T-helper 17 cell (primary cell): ENCODE measurements at places on chromosomes 12 and 14. TPM values are rescaled to one million over a fixed set of nuclear protein-coding genes. Genes with fewer than 3 reads are reported as not detected.

EDDM3A gene
- total RNA-seq = not detected

USP44 gene
- total RNA-seq = 1.6 TPM

SLC5A8 gene
- total RNA-seq = not detected

DNA sequence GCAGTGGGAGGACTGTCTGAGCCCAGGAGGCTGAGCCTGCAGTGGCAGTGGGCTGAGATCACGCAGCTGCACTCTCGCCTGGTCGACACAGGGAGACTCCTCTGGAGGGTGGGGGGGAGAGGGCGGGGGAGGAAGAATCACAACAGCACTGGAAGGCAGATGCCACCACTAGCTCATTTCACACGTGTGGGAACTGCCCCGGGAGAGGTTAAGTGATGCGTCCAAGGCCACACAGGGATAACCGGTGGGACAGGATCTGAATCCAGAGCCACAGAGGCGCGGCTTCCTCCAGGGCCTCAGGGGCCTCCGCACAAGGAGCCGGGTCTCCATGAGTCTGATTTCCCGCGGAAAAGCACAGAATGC lies 20.8 kb downstream of the STX2 start:
- peaks cover 2% of the 10 kb centered on the region for H3K36me3 ChIP-seq
- DNase-seq = no peak
- H3K27me3 ChIP-seq = no peaks in the 10 kb centered on the region
- peaks cover 18% of the 10 kb centered on the region for H3K4me1 ChIP-seq
- peak overlapping the region; percentile 65 for H3K27ac ChIP-seq

STAC3 gene
- 1.6 TPM for total RNA-seq

DNA sequence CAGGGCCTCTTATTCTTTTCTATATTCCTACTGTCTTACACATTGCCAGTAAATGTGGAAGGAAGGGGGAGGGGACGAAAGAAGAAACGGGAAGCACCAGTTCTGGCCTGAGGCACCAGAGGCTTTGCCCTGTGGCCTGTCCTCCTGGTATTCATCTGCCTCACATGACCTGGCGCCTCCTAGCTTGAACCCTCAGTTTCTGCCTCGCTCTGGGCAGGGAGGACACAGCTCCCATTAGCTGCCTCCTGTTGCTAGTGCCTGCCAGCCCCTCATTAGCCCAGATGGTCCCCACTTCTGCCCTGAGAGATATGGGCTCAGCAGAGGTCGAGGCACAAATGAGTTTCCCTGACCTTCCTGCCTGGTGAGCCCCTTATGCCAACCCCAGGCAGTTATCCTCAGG lies 3.0 kb upstream of the PLEKHG6 start:
- peaks cover 7% of the 10 kb centered on the region for H3K4me1 ChIP-seq
- H3K27me3 ChIP-seq = peaks cover 33% of the 10 kb centered on the region
- H3K27ac ChIP-seq = no peak overlapping the region
- H3K4me3 ChIP-seq = no peak overlapping the region

DNA sequence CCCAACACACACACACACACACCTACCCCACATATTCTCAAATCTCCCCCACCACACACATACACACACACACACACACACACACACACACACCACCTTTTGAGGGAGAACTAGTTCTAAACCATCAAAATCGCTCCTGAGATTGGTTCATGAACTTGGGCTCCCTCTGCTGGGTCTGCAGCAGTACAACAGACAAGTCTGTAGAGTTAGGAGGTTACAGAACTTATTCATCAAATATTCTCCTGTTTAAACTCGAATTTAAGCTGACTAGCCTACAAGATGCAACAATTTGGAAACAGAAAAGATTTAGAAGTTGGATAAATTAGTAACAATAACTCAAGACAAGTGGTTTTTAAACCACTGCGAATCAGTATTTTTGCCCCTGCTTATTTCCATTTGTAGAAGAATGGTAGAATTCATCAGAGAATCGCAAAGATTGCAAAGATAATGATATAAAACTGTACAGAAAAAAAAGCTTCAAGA lies 136.4 kb upstream of the USP15 start:
- peaks cover 42% of the 10 kb centered on the region for H3K27me3 ChIP-seq
- H3K4me1 ChIP-seq = peaks cover 3% of the 10 kb centered on the region
- peak; percentile 5 for DNase-seq
- no peaks in the 10 kb centered on the region for H3K36me3 ChIP-seq

DNA sequence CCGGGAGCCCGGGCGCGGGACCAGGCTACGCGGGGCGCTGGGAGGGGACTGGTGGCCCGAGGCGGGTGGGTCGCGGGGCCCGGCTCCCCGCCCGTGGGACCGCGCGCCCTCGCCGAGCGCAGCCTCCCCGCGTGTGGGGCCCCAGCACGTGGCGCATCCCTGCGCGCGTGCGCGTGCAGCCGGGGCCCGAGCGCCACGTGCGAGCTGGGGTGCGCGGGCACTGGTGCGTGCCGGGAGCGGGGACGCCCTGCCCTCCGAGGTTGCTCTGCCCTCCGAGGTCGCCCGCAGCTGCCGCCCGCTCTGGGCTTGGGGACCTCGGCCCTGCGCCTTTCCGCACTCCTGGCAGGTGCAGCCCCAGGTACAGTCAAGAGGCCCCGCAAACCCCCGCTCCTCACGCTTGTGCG lies 365 bp upstream of the CCDC88C start:
- H3K4me3 ChIP-seq = peak overlapping the region; percentile 90
- peak overlapping the region; percentile 96 for H3K27ac ChIP-seq
- peak; percentile 69 for DNase-seq
- H3K27me3 ChIP-seq = no peaks in the 10 kb centered on the region

DNA sequence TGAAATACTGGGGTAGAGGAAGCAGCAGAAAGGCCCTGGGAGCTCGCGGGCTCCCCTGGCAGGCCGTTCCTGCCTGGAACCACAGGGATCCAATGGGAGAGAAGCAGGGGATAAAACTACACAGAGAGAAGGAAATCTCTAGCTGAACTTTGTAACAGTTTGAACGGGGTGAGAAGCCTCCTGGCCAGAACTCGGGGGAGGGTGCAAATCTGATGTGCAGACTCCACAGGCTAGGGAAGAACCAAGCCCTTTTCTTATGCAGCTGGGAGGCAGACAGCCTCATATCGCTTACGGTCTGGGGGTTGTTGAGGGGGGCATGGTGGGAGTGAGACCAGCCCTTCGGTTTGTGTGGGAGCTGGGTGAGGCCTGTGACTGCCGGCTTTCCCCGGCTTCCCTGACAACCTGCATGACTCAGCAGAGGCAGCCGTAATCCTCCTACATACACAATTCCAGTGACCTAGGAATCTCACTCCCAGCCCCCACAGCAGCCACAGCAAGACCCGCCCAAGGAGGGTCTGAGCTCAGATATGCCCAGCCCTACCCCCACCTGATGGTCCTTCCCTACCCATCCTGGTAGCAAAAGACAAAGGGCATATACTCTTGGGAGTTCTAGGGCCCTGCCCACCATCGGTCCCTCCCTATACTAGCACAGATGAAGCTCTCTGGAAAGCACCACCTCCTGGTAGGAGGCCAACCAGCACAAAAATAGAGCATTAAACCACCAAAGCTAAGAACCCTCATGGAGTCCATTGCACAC lies 143.0 kb downstream of the TMTC1 start:
- H3K36me3 ChIP-seq = no peaks in the 10 kb centered on the region
- no peak overlapping the region for H3K4me3 ChIP-seq

DNA sequence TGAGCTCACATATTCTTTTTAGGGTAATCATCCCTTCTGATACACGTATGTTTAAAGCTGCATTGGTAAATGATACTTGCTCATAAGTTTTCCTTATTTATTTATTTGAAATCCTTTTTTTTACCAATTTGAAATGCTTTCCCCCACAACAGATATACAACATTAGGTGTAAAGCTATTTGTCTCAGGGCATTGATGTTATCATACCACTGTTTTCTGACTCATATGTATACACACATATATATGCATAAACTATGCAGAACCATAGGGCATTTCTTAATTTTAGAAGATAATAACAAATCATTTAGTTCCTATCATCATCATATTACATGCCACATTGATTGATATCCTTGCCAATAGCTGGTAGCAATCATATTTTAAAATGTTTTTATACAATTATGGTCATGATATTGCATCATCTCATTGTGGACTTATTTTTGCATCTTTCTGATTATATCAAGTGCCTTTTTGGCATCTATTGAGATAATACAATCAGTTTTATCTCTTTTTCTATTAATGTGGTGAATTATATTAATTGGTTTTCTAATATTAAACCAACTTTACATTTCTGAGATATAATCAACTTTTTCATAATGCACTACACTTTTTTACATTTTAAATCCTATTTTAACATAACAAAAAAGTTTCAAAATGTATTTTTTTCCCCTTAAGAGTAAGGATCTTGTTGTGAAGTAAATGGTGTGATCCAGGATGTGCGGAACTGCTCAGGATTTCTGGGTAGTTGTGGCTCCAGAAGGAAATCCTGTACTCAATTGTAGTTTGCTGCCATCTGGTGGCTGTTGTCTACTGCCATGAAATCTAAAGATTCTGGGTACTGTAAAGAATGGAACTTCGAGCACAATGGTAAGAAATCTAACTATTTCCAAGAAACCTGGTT lies 16.7 kb downstream of the OR9K2 start:
- H3K27me3 ChIP-seq = peaks cover 10% of the 10 kb centered on the region
- peaks cover 2% of the 10 kb centered on the region for H3K36me3 ChIP-seq
- DNase-seq = peak; percentile 22

DNA sequence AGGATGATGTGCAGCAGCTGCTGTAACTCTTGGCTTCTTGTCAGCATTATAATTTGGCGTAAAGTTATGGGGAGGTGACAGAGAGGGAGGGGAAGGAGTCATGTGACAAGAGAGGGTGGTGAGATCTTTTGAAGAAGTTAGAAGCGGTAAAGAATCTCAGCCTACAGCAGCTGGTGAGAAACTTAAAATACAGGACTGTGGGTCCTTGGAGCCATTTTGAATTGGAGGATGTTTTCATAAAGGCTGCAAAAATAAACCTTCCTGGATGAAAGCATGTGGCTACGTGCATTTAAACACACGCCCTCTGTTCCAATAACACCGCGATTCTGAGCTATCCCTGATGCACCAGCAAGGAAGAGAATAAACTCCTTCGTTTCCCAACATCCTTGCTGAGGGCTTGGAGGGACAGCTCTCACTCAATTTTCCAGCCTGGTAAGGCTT lies 133.7 kb downstream of the TMEM30B start:
- no peak for DNase-seq
- H3K4me3 ChIP-seq = no peak overlapping the region
- no peaks in the 10 kb centered on the region for H3K4me1 ChIP-seq
- no peak overlapping the region for H3K27ac ChIP-seq

GRCh38 chr12:3253682-3254275 lies 176.6 kb downstream of the TSPAN9 start:
- no peak overlapping the region for H3K4me3 ChIP-seq
- H3K36me3 ChIP-seq = no peaks in the 10 kb centered on the region
- peaks cover 14% of the 10 kb centered on the region for H3K4me1 ChIP-seq
- H3K27ac ChIP-seq = no peak overlapping the region
- H3K27me3 ChIP-seq = peaks cover 49% of the 10 kb centered on the region

DNA sequence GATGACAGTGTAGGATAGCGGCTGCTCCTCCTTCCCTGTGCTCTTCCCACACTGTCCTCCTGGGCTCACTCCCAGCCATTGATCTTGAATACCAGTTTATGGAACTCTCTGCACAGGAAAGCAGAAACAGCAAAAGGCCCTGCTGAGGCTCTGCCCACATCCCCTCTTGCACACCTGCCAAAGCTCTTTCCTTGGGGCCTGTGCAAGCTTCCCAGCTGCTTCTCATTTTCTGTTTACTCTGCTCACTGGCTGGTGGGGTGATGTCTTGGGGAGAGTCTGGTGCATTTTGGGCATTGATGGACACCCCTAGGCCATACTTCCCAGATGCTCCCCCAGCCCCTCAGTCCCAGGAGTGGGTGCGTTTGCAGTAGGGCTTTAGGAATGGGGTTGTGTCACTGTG lies 361.8 kb downstream of the TMEM121 start:
- no peak overlapping the region for H3K4me3 ChIP-seq
- no peak for DNase-seq
- peaks cover 3% of the 10 kb centered on the region for H3K36me3 ChIP-seq
- H3K27me3 ChIP-seq = peaks cover 40% of the 10 kb centered on the region

TAS2R30 gene
- 4.9 TPM for total RNA-seq

CNTN1 gene
- not detected for total RNA-seq

PIK3C2G gene
- not detected for total RNA-seq

TCTN2 gene
- 6.0 TPM for total RNA-seq

KRT86 gene
- 0.21 TPM for total RNA-seq

DNA sequence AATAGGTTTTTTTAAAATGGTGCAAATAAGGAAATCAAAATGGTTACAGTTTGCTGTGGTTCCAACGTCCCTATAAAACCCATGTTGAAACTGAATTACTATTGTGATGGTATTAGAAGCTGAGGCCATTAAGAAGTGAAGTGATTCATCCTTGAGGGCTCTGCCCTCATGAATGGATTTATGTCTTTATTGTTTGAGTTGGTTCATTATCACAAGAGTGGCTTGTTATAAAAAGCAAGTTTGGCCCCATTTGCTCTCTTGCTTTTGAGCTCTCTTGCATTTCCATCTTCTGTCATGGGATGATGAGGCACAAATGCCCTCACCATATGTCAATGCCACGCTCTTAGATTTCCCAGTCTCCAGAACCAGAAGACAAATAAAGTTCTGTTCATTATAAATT lies 62.3 kb downstream of the PRKD1 start:
- H3K27me3 ChIP-seq = no peaks in the 10 kb centered on the region
- no peak overlapping the region for H3K27ac ChIP-seq
- DNase-seq = no peak

DNA sequence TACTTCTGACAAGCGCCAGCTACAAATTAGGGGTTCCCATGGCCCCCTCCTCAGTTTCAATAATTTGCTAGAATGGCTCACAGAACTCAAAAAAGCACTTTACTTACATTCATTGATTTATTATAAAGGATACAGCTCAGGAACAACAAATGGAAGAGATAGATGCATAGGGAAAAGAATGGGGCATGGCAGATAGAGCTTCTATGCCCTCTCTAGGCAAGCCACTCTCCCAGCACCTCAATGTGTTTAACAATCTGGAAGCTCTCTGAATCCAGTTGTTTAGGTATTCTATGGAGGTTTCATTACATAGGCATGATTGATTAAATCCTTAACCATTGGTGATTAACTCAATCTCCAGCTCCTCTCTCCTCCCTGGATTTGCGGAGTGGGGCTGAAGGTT lies 184.5 kb upstream of the DAAM1 start:
- H3K4me1 ChIP-seq = no peaks in the 10 kb centered on the region
- H3K36me3 ChIP-seq = no peaks in the 10 kb centered on the region
- no peak for DNase-seq
- no peak overlapping the region for H3K4me3 ChIP-seq

- H3K36me3 ChIP-seq = no peaks in the 10 kb centered on the region
- no peak for DNase-seq
- H3K27ac ChIP-seq = no peak overlapping the region
- H3K27me3 ChIP-seq = peaks cover 40% of the 10 kb centered on the region
- peaks cover 3% of the 10 kb centered on the region for H3K4me1 ChIP-seq
Observed at GRCh38 chr12:64236549-64236948, 14.5 kb upstream of the KICS2 start.

GRCh38 chr14:78638926-78639325 lies 468.8 kb downstream of the NRXN3 start:
- no peak for DNase-seq
- H3K36me3 ChIP-seq = no peaks in the 10 kb centered on the region
- no peak overlapping the region for H3K4me3 ChIP-seq
- peaks cover 10% of the 10 kb centered on the region for H3K27me3 ChIP-seq
- H3K4me1 ChIP-seq = no peaks in the 10 kb centered on the region

- peaks cover 51% of the 10 kb centered on the region for H3K27me3 ChIP-seq
- no peak for DNase-seq
- no peaks in the 10 kb centered on the region for H3K4me1 ChIP-seq
- H3K36me3 ChIP-seq = peaks cover 2% of the 10 kb centered on the region
Observed at GRCh38 chr14:76133103-76133502, 18.6 kb upstream of the GPATCH2L start.
